ENCODE measurements at places on chromosomes 13 and 19.

GRCh38 chr13:23844132-23844531, 45.1 kb downstream of the MIPEP start:
- no peak for DNase-seq

GRCh38 chr19:38990949-38991697, 15.6 kb upstream of the FBXO17 start:
- no peak for DNase-seq

- no peak for DNase-seq
These were observed 1596.3 kb downstream of the PCDH9 start for GRCh38 chr13:65633806-65634205.

DNA sequence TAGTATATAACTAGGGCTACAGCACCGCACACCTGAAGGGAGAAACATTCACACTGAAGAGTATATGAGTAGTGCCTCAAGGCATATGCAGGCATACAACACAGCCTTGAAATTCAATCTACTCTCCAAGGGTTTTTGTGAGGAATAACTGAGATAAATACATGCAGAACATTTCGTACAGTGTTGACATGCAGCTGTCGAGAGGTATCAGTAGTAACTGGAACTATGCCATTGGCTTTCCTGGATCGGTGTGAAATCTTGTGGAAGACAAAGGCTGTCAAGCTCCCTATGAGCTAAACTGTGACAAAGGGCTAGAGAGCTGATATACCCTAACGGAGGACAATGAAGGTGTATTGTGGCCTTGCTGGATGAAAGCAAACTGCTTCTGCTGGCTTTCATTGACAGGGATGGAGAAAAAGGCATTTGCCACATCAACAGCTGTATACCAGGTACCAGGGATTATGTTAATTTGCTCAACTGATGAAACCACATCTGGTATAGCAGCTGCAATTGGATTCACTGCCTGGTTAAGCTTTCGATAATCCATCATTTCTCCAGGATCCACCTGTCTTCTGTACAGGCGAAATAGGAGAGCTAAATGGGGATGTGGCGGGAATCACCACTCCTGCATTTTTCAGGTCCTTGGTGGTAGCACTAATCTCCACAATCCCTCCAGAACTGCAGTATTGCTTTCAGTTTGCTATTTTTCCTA, 16.3 kb downstream of the MTRF1 start:
- DNase-seq = no peak

- DNase-seq = no peak
These were observed 36.3 kb upstream of the FLT1 start for GRCh38 chr13:28531077-28531844.

DNA sequence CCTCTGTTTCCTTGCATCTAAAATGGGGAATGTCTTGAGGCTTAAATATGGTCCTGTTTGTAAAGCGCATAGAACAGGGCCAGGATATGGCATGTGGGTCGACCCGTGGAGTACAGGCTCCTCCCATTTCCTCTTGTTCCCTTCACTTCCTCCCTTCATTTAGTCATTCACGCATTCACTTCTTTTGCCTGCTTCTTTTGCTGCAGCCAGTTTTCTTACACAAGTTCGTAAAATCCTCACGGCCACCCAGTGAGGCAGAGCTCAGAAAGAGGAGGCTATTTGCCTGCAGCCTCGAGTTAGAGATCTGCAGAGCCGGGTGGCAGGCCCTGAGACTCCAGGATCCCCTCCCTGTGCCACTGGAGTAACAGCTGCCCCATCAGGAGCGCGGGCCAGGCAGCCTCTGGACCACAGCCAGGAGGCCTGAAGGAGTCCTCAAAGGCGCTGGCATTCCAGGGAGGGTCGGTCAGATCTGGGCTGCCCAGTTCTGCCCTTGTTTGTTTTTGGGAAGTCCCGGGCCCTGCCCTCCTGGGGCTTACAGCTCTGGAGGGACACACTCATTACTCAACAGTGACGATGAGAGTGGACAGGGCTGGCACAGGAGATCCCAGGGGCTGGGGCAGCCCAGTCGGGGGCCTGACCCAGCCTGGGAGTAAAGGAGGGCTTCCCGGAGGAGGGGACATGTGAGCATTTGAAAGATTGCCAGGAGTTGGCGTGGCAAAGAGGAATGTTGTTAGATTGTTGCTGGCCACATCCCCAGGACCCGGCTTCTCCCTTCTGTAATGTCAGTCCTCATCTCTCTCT, 4.6 kb downstream of the PPP5C start:
- DNase-seq = no peak

DNA sequence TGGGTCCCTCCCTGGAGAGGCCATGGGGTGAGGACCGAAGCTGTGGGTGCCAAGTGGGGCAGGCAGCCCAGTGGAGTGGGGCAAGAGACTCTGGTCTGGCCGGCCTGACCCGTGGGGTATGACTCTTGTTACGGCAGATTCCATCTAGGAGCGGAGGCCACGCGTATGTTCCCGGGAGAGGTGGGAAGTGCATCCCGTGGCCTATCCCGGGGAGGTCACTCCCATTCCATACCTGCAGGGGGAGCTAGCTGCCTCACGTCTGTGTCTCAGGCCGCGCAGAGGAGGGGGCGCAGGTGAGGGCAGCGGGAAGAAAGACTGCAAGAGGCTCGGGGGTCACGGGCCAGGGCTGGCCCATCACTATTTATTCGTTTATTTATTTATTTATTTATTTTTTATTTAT, 4.9 kb downstream of the CSNK1G2 start:
- no peak for DNase-seq

DNA sequence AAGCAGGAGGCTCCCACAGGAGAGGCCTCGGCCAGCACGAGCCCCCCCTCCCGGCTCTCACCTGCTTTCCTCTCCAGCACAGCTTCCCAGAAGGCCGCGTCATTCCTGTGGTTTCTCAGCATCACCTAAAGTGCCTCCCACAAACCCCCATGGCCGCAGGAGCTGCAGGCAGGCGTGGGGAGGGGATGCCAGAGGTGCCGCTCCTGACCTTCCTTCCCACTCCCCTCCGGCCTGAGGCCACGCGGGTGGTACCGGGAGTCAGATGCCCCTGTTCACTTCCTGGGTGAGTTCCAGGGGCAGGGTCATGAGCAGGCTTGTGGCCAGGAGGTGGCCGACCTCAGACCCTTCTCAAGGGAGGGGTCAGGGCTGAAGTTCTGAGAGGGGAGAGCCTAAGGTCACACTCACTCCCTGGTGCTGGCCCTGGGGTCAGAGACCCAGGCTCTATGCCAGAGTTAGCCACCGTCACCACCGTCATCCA, 14.4 kb upstream of the NPAS1 start:
- DNase-seq = no peak

DNA sequence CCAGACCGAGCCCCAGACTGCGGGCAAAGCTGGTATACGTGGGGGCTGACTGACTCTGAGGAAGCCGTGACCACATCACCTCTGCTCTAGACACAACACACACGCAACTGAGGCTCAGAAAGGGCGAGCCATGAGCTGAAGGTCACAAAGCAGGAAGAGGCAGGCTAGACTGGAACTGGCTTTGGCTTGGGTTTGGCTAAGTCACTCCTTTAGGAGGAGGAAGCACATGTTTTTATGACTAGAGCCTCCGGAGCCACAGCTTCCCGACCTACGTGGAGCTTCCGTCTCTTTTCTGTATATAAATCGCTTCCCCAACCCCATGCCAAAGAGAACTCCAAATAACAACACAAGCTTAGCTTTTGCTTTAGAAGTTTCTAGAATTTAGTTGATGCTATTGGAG, 48.0 kb downstream of the RFX2 start:
- peak; percentile 44 for DNase-seq

DNA sequence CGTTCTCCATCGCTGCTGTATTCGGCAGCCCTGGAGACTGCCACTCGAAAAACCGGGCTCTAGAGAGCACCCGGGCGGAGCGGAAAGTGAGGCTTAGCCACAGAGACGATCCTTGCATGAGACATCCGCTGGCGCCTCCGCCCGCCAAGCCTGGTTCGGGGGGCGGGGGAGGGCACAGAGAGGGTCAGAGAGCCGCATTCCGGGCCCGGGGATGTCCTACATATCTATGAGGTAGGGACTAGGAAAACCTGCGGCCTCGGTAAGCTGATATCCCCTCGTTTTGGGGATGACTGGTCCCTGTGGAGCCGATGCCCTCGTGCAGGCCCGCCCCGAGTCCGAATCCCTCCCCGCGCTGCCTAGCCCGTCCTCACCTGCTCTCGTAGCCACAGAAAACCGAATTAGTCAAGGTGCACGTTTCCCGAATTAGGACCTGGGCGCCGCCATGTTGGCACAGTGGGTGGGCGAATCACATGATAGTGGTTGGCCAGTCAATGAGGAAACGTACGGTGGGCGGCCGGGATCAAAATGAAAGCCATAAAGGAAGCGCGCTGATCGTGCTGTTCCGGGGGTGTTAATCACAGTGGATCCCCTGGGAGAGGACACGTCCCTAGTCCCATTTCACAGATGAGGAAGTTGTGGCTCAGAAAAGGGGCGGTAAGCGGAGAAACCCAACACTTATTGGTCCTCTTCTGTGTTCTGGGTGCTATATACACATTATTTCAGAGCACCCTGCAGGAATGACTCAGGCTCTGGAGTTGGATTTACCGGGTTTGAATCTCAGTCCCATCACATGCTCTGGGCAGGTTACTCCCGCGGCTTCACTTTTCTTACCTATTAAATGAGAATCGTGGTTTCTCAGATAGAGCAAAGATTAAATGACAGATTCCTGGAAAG, at the start of gene TRMT1:
TRMT1 (minus strand) TSS at position 459 of the 894 bp plus-strand sequence; CDS start at position 118, 341 bp downstream.
- peak; percentile 88 for DNase-seq

DNA sequence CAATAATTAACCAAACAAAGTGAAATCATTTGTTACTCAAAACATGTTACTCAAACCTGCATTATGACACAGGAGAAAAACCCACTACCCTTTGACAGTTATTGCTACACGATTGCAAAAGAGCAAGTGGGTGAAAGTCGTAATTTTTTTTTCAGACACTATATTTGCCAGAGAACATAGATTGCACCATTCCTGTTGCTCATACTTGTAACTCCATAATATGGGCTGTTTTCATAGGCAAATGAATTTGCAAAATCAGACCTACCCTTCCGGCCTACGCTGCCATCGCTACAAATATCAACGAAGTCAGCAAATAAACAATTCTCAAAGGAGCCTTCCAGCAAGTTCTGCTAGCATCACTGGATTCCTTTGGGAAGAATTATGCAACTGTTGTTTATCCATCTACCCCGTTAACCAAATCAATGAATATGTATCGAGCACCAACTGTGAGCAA, 396.5 kb downstream of the IRS2 start:
- DNase-seq = no peak

DNA sequence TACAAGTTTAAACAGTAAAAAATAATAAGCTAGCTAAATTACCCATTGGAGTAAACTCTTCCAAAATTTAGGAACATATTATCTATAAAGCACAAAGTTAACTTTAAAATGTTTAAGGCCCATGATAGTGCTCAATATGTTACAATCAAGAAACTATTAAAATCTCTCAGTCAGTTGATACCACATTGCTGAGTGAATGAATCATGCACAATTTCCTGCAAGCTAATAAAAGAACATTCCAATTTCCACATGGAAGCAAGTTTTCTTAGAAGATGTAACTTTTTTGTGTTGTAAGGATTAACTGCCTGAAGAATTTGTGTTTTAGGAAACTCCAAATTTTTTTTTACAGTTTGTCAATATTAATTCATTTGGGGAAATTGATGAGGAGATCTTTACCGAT, 666.6 kb downstream of the SLITRK1 start:
- no peak for DNase-seq

- DNase-seq = no peak
These were observed 5.9 kb downstream of the RTBDN start for GRCh38 chr19:12828494-12828893.

DNA sequence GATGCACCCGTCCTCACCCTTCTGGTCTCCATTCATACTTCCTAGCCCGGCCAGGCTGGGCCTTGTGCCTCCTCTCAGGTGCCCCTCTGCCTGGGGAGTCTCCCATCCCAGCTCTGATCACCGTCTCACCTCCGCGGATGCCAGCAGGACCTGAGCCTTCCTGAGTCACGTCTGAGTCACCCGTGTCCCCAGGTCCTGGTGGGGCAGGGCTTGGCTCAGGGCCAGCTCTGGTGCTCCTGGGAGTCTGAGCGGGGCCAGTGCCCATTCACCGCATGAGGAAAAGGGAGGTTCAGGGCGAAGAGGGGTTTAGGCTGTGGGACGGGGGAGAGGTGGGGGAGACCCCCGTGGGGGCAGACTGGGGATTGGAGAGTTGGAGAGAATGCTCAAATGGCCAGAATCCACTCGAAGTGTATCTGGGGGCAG, 593 bp downstream of the ATP8B3 start:
- DNase-seq = peak; percentile 52

DNA sequence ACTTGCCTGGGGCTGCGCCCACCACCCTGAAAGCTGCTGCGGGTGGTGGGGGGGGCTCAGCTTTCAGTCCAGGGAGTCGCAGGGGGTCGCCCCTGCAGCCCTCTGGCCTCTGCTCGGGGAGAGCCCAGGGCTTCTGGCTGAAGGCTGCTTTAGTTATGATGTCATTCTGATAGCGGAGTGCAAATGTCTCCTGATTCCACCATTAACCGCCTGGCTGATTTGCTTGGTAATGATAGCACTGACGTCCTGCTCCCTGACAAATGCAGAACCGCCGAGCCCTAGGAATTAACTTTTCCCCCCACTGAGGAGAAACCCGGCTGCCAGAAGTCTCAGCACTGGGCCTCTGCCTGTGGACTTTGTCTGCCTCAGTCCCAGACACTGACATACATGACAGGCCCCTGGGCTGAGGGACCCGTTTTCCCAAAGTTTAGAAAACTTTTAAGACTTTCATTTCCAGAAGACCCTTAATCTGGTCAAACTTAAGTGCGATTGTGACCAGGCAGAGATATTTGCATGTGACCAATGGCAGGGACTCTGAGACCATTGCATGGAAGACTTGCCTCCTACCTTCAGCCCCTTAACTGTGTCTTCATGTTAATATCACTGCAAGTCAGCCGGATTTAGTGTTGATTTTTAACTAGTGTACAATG, 142.5 kb upstream of the ZNF536 start:
- no peak for DNase-seq

GRCh38 chr19:49119411-49120324, at the start of gene PPFIA3:
PPFIA3 (plus strand) TSS chr19:49119544; CDS start chr19:49127874, 8,330 bp downstream.
- DNase-seq = no peak

DNA sequence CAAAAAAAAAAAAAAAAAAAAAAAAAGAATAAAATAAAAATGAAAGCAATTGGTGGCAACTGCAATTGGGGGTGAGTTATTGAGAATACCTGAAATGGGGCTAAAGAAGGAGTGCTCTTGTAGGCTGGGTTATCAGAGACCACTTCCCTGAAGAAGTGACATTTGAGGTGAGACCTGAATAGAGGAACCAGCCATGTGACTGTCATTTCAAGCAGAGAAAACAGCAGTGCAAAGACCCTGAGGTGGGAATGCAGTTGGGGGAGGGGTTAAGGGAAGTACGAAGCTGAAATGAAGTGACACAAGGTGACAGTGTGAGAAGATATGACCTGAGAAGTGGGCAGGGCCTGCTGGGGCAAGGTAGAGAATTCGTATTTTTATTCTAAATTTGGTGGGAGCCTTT, 4.3 kb upstream of the PALM3 start:
- DNase-seq = no peak

- DNase-seq = no peak
These were observed 7.2 kb downstream of the SHC2 start for GRCh38 chr19:453606-454005.

DNA sequence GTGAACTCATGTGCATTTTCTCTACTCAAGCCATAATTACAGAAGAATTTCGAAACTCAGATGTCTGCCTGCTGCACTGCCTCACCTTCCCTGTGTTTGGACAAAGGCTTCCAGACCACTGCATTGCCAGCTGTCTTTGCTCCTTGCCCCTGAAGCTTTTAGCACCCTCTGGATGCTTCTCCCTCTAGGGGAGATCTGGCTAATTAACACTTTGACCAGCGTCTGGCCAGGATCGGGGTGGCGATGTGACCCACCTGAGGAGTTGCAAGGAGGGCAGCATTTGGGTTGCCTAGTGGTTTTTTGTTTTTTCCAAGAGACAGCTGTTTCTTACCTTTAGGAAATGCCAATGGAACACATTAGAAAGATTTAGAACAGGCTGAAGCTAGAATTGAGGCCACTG, 127.7 kb upstream of the ZNF536 start:
- no peak for DNase-seq

Data from effector CD4-positive, alpha-beta T cell (primary cell).